PC-9 (cell line): ENCODE measurements at places on chromosomes 2 and 18. TPM values are rescaled to one million over a fixed set of nuclear protein-coding genes. Genes with fewer than 3 reads are reported as not detected.

DNA sequence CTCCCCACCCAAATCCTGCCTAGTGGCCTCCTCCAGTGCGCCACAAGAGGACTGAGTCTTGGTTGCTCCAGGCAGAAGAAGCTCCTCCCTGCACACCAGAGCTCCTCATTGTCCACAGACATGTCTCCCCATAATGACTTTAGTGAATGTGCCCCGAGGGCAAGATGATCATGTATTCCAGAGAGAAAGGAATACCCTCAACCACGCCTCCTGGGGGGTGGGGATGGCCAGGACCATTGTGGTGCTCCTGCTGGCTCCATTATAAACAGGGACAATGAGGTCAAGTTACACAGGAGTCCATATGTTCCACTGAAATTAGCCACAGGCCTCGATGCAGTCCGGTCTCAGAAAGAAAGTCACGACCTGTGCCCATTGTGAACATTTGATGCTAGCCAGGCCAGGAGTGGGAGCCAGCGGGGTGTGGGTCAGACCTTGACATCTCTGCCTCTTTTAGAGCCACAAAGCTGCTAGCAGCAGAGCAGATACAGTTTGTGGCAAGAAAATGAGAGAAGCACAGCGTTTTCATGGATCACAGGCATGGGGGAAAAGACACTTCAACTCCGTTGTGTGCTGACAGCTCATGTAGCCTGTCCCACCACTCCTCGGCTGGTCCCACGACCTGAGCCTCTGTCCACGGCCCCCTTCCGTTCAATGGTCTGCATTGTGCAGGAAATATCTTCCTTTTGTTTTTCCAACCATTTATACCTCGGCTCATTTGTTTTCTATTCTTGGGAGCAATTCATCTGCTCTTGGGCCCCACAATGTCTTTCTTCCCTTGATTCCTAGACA lies 70.7 kb upstream of the FZD7 start:
- DNase-seq = no peak

- DNase-seq = no peak
These were observed 6.7 kb upstream of the SCYGR1 start for GRCh38 chr2:227394401-227394800.

Gene IL36RN
- total RNA-seq = 1.0 and 1.7 TPM in 2 replicates

- DNase-seq = no peak
These were observed 16.6 kb downstream of the CFLAR start for GRCh38 chr2:201132518-201132917.

Gene SKA1
- 14.7 and 18.3 TPM in 2 replicates for total RNA-seq

Gene ASB1
- 56.7 and 64.6 TPM in 2 replicates for total RNA-seq

- DNase-seq = no peak
These were observed 54.3 kb downstream of the TTC21B start for GRCh38 chr2:165899311-165899710.

Gene CASP8
- 42.4 and 48.2 TPM in 2 replicates for total RNA-seq

DNA sequence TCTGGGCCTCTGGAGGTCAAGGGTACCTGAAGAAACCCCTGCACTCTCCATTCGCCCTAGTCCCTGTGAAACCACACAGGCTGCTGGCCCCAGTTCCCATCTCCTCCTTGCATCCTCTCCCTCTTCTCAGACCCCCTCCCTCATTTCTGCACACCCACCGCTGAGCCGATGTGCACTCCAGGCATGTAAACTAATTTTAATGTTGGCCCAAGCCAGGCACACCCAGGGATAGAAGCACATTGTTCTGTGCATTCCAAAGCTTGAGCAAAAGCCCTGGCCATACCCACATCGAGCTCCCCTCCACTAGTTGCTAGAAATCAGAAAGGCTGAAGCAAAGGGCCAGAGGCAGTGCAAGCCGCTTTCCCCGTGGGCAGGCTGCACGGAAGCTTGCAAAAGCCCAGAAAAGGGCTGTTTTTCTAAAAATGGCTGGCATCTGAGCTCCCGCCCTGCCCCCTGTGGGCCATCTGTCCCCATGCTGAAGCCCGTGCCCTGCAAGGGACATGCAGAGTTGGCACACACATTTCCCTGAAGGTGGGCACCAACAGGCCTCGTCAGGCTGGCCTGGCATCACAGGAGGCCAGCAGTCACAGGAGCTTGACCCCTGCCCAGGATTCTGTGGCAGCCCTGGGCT lies 181.6 kb downstream of the SMAD7 start:
- no peak for DNase-seq

Gene RESP18
- not detected in 2 replicates for total RNA-seq

- no peak for DNase-seq
These were observed 521.2 kb downstream of the NYAP2 start for GRCh38 chr2:225920621-225921220.

DNA sequence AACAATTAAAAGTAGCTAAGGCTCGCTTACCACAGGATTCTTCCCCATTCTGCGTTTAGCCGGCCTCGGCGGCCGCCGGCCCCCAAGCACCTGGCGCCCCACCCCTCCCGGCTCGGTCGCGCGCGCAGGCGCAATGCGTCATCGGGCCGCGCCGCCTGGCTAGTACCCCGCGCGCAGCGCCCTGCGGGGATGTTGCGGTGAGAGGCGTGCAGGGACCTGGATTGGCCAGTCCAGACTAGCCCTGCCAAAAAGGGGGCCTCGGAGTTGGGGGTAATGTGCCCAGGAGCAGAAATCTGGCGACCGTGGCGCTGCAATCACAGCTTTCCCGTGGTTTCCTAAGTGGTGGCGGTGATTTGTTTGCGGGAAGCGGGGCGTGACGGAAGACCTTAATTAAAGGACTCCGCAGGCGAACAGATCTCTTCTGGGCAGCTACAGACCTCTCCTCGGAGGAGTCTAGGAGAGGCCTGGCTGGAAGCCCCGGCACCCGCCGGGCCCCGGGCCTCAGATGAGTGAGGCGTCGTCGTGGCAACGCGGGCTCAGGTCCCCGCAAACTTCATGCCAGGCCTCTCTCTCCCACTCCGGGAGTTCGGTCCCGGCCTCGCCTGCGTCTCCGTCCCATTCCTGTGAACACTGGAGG lies 606 bp downstream of the TMEM237 start:
- peak; percentile 46 for DNase-seq

Gene DNER
- 0.28 and 0.58 TPM in 2 replicates for total RNA-seq

DNA sequence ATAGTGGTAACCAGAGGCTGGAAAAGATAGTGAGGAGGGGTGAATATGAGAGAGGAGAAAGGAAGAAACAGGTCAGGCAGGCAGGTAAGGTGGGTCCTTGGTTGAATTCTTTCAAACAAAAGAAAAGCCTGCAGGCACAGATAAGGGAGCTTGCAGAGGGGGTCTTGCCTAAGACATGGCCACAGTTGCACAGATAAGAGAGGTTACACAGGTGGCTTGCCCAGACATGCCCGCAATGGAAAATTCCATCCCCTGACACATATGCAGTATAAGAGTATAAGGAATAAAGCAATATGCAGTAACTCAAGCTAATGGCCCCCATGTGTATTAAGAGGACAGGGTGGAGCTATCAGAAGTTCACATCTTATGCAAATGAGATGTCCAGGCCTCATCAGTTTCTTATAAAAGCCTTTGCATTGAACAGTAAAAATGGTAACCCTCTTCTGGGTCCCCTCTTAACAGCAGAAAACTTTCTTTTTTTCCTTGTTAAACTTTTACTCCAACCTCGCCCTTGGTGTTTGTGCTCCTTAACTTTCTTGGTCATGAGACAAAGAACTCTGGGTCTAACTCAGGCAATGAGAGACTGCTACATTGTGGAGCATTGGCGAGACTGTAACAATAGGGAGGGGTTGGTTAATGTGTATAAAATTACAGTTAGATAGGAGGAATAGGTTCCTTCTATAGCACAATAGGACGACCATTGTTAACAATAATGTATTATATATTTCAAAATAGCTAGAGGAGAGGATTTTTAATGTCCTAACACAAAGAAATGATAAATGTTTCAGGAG lies 764.6 kb downstream of the TSN start:
- no peak for DNase-seq

DNA sequence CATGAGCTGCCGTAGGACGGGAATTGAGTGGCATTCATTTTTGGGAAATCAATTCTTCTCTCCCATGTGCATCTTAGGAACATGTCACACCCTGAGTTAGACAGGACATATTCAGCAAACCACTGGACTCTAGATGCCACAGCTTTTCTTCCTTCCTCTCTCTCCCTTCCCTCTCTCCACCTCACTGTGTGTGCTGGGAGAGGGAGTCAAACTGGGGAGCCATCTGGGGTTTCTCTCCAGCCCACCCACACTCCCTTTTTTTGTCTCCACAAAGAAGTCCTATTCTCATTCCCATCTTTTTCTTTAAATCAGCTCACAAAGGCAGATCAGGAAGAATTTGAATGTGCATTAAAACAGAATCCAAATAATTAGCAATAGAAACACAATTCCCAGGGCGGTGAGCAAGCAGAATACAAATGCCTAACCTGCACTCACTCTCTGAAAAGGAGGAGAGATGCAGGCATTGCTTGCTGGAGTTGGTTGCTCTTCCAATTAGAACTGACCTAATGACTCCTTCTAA lies 15.4 kb downstream of the CD28 start:
- DNase-seq = no peak

- no peak for DNase-seq
These were observed 302.6 kb downstream of the MYCN start for GRCh38 chr2:16242906-16243305.

- DNase-seq = no peak
These were observed 112.1 kb downstream of the KLHL29 start for GRCh38 chr2:23497063-23497462.

GRCh38 chr2:188459061-188459460 lies 167.4 kb downstream of the GULP1 start:
- no peak for DNase-seq

Gene NAT8
- not detected in 2 replicates for total RNA-seq

Gene ELAC1
- total RNA-seq = 5.2 and 6.0 TPM in 2 replicates

DNA sequence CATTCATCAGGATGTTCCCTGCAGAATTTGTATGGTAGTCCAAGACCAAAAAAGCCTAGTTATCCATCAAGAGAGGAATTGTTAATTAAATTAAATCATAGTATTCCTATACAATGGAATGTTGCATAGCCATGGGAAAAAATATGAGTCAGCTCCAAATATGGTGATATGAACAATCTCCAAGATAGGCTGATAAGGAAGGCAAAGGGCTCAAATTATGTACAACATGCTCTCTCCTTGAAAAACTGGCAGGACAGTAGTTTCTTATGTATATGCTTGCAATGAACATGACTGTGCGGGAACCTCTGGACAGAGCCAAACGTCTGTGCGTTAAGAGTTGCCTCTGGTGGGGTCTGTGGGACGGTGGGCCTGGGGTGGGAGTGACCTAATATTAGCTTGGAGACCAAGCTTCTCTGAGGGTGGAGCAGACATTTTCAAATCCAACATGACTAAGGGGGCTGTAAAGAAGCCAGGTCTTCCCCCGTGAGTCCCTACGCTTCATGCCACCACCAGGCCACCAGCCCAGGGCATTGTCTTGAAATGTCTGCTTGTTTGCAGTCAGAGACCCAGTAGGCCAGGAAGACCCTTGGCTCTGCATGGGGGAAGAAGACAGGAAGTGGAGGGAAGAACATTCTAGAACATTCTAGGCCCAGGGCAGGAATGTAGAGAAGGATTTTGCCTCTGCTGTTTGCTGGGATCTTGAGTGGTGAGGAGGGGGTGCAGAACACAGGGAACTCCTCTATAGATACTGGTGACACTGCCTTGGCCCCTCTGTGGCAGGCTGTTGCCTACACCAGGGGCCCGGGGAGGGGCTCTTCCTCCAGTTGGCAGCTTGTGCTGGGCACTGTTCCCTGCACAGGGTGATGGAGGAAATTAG lies 244.0 kb upstream of the HS6ST1 start:
- DNase-seq = peak; percentile 68

Gene GALNT3
- 31.6 and 33.1 TPM in 2 replicates for total RNA-seq

DNA sequence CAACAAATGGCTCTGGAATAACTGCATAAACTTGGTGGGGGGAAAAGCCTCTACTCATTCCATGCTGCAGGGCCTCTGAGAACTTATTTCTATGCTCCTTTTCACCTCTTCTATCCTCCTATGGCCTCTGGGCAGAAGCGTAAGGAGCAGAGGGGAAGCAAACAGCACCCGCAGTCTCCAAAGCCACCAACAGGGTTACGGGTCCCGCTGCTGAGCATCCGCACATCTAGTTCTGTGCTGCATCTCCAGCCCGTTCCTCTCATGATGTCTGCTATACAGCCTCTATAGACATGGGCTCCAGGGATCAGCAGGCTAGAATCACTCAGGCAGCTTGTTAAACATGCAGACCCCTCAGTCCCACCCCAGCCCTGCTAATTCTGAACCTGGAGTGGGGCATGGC lies 25.9 kb downstream of the PSTPIP2 start:
- DNase-seq = no peak

Gene PROKR1
- total RNA-seq = not detected in 2 replicates

GRCh38 chr18:8423051-8423557 lies 186.1 kb upstream of the RAB12 start:
- DNase-seq = no peak

GRCh38 chr2:11407413-11407812 lies 58.5 kb downstream of the E2F6 start:
- DNase-seq = no peak

DNA sequence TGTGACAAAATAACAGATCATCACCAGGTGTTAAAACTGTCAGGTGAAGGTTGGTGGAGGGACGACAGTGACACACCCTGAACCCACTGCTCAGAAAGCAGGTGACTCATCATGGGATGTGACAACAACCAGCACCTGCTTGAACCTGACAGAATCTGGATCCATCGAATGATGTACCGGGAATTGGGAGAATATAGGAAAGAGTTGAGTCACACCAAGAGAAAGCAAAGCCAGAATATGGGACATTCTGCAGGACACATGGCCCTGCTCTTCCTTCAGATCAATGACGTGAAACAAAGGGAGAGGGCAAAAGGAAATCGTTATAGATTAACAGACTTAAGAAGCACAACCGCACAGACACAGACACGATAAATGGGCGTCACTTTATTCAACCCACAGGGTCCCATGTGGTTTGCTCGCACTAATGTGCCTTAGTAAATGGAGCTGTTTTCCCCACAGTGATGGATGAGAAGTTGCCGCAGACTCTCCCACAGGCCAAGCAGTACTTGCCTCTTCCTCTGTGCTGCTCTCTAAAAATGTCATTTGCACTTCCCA lies 100.1 kb downstream of the CRACDL start:
- no peak for DNase-seq
